Right lobe of liver (tissue), 6 donors: ENCODE measurements at places on chromosomes 7 and 10. TPM values are rescaled to one million over a fixed set of nuclear protein-coding genes. Genes with fewer than 3 reads are reported as not detected.

DNA sequence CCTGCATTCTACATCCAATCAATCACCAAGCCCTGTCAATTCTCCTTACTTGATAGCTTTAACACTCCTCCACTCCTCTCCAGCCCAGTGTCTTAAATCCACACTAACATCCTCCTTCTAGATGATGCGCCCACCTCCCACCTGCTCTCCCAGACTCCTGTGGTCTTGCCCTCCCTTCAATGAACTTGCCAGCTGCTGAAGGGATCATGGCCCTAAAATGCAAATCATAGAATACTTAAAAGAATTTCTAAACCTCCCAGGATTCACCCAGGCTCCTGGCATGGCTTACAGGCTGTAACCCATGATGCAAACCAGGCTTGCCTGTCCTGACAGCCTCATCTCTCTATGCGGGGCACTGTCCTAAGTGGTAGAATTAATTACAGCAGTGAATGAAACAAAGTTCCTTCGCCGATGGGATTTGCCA lies 43.6 kb downstream of the SYPL1 start:
- no peak overlapping the region for H3K4me3 ChIP-seq
- peaks cover 15% of the 10 kb centered on the region for H3K4me1 ChIP-seq
- no peaks in the 10 kb centered on the region for H3K36me3 ChIP-seq
- H3K27me3 ChIP-seq: no peaks in the 10 kb centered on the region

DNA sequence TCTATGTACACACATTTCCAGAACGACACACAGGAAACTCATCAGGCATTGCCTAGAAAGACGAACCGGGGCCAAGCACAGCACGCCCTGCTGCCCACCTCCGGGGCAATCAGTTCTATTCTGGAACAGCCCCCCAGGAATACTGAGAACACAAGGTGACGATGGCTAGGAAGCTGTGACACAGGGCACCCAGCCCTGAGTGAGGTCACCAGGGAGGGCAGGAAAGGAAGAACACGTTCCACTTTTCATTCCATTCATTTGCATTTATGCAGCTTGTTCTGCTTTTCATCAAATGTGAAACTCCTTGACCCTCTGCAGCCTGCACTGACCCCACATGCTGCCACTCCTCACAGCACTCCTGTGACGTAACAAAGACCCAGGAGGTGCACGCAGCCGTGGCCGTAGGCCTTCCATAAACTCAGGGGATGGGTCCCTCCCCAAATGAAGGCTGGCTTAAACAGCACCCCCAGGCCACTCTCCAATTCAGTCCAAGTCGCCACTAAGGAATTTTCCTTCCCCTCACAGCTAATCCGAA lies 28.9 kb downstream of the MAD1L1 start:
- no peaks in the 10 kb centered on the region for H3K27me3 ChIP-seq
- no peak overlapping the region for H3K4me3 ChIP-seq
- H3K27ac ChIP-seq: no peak overlapping the region
- no peaks in the 10 kb centered on the region for H3K4me1 ChIP-seq
- DNase-seq: peak; percentile 22

DNA sequence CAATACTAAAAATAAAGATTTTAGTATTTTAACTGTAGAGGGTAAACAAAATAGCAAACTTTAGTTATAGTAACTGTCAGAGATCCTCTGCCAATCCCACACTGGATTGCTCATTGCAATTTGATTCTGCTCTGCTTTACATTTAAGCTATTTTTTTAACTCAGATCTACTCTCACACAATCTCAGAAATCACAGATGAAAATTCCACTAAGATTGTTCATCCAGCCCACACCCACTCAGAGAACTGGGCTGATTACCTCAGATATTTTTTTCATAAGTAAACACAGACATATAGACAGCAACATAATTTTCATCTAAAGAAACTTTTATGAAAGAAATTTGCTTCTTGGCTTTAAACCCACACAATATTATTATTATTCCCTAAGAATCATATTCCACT lies 7.0 kb downstream of the OSBPL3 start:
- H3K4me3 ChIP-seq: no peak overlapping the region
- no peaks in the 10 kb centered on the region for H3K4me1 ChIP-seq
- no peak overlapping the region for H3K27ac ChIP-seq
- no peaks in the 10 kb centered on the region for H3K27me3 ChIP-seq
- DNase-seq: no peak

DNA sequence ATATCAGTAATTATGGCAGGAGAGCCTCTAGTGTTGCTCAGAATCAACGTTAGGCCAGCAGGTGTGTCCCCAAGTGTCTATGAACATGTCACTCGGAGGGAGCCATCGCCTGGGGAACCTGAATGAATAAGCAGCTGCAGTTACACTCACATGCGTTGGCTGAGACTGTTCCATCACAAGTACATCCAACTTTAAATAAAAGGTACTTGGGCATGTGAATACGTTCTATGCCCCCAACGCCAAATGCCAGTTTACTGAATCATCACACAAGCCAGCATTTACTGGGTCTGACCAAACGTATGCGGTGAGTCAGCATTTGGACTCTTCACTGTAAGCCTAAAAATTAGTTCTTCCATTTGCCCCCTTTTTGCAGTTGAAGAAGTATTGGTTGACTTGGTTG lies 207.6 kb upstream of the PLXNA4 start:
- no peaks in the 10 kb centered on the region for H3K27me3 ChIP-seq
- H3K36me3 ChIP-seq: peaks cover 11% of the 10 kb centered on the region
- H3K4me1 ChIP-seq: no peaks in the 10 kb centered on the region
- no peak overlapping the region for H3K27ac ChIP-seq

DNA sequence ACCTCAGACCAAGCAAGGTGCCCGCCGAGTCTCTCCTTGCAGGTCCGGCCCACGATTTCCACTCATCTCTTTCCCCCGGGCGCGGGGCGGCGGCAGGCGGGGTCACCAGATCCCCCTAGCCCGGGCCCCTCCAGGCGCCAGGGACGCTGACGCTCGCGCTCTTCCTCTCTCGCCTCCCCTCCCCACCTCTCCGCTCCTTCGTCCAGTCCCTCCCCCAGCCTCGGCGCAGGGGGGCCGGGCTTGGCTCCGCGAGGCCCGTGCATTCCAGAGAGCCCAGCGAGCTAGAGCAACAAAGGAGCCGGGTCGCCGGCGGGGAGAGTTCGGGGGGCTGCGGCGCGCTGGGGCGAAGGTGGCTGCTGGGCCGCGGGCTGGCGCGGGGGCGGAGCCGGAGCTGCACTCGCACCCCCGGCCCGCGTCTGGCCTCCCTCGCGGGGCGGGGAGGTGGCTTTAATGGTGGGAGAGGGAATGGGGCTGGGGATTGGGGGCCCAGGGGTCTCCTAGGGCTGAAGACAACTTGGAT lies at the start of gene SMO:
Gene SMO (plus strand): TSS at position 262 of the 520 bp plus-strand sequence. CDS start 519 bp downstream, outside the sequence.
- H3K4me1 ChIP-seq: no peaks in the 10 kb centered on the region
- no peaks in the 10 kb centered on the region for H3K36me3 ChIP-seq
- no peaks in the 10 kb centered on the region for H3K27me3 ChIP-seq
- H3K27ac ChIP-seq: peak within 1 kb of the TSS; percentile 55
- peak within 1 kb of the TSS; percentile 82 for H3K4me3 ChIP-seq
- peak; percentile 74 for DNase-seq

GRCh38 chr10:60664859-60665258 lies 113.4 kb upstream of the CDK1 start:
- H3K4me1 ChIP-seq: no peaks in the 10 kb centered on the region
- H3K36me3 ChIP-seq: no peaks in the 10 kb centered on the region

GRCh38 chr7:112154690-112155089 lies 51.5 kb downstream of the DOCK4 start:
- no peak overlapping the region for H3K4me3 ChIP-seq
- no peaks in the 10 kb centered on the region for H3K4me1 ChIP-seq
- no peaks in the 10 kb centered on the region for H3K36me3 ChIP-seq
- H3K27me3 ChIP-seq: no peaks in the 10 kb centered on the region
- DNase-seq: no peak
- no peak overlapping the region for H3K27ac ChIP-seq

The GTF2IRD2 gene
- 1.8 TPM for total RNA-seq

The ASL gene
- 356 TPM for total RNA-seq

The TRUB1 gene
- total RNA-seq: 7.2 TPM

GRCh38 chr10:21238717-21239116 lies 286.8 kb downstream of the SKIDA1 start:
- DNase-seq: no peak
- no peaks in the 10 kb centered on the region for H3K27me3 ChIP-seq
- no peaks in the 10 kb centered on the region for H3K4me1 ChIP-seq
- no peak overlapping the region for H3K27ac ChIP-seq
- no peak overlapping the region for H3K4me3 ChIP-seq

The CADPS2 gene
- total RNA-seq: 9.1 TPM

- peaks cover 13% of the 10 kb centered on the region for H3K36me3 ChIP-seq
- no peak overlapping the region for H3K27ac ChIP-seq
- H3K4me1 ChIP-seq: no peaks in the 10 kb centered on the region
- peak; percentile 62 for DNase-seq
These were observed 46.2 kb downstream of the GPAM start for GRCh38 chr10:112137154-112137987.

GRCh38 chr7:28269700-28270361 lies 89.2 kb upstream of the JAZF1 start:
- H3K4me1 ChIP-seq: peaks cover 3% of the 10 kb centered on the region
- H3K36me3 ChIP-seq: no peaks in the 10 kb centered on the region
- H3K4me3 ChIP-seq: no peak overlapping the region
- no peak overlapping the region for H3K27ac ChIP-seq
- H3K27me3 ChIP-seq: no peaks in the 10 kb centered on the region
- no peak for DNase-seq

- H3K27me3 ChIP-seq: no peaks in the 10 kb centered on the region
- H3K27ac ChIP-seq: no peak overlapping the region
- no peaks in the 10 kb centered on the region for H3K4me1 ChIP-seq
- no peak for DNase-seq
- H3K36me3 ChIP-seq: no peaks in the 10 kb centered on the region
These were observed 10.5 kb downstream of the CPVL start for GRCh38 chr7:29135846-29136245.

The AKR1B1 gene
- total RNA-seq: 18.1 TPM

DNA sequence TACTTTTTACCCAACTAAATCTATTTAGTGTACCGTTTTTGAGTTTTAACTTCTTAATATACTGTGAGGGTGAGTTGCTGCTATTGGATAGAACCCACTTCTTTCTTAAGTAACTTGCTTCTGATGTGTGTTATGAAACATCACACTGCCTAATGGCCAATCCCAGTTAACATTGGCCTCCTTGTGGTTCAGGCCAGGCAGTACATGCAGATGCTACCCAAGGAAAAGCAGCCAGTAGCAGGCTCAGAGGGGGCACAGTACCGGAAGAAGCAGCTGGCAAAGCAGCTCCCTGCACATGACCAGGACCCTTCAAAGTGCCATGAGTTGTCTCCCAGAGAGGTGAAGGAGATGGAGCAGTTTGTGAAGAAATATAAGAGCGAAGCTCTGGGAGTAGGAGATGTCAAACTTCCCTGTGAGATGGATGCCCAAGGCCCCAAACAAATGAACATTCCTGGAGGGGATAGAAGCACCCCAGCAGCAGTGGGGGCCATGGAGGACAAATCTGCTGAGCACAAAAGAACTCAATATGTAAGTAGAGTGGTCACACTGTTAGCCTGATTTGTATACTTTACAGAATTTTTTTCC lies 39.7 kb downstream of the TES start:
- DNase-seq: no peak
- H3K27ac ChIP-seq: no peak overlapping the region
- no peaks in the 10 kb centered on the region for H3K36me3 ChIP-seq
- H3K4me1 ChIP-seq: no peaks in the 10 kb centered on the region
- no peak overlapping the region for H3K4me3 ChIP-seq

The AZGP1 gene
- 1,091 TPM for total RNA-seq

The RNF133 gene
- total RNA-seq: not detected

The ABCC2 gene
- total RNA-seq: 136 TPM

DNA sequence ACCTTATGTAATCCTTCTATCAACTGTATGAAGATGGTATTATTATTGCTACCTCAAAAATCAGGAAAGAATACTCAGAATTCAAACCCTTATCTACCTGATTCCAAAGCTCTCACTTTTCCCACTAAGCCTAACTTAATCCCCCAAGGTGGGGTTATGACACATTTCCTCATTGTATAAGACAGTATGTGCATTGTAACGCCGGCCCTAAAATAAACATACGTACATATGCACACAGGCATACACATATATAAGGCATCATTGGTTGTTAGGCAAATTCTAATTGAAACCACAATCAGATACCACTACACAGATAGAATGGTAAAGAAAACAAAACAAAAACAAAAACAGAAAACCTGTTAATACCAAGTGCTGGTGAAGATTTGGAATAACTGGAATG lies 556.5 kb downstream of the INHBA start:
- H3K4me1 ChIP-seq: no peaks in the 10 kb centered on the region
- H3K27ac ChIP-seq: no peak overlapping the region
- no peak overlapping the region for H3K4me3 ChIP-seq
- no peaks in the 10 kb centered on the region for H3K36me3 ChIP-seq
- DNase-seq: no peak
- no peaks in the 10 kb centered on the region for H3K27me3 ChIP-seq

The CARD11 gene
- 0.68 TPM for total RNA-seq

DNA sequence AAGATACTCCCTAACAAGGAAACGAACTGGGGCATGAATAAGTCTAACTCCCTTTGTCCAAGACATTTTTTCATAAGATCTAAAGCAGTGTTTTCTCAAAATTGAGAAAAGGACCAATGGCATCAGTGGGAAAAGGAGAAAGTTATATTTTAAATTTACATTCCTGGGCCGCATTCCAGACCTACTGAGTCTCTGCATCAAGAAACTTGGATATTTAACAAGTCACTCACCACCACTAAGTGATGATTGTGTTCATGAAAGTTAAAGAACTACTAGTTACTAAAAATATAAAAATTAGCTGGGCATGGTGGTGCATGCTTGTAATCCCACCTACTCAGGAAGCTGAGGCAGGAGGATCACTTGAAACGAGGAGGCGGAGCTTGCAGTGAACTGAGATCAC lies 149.6 kb upstream of the MEOX2 start:
- no peak for DNase-seq
- H3K4me3 ChIP-seq: no peak overlapping the region

- no peak overlapping the region for H3K27ac ChIP-seq
- H3K4me3 ChIP-seq: no peak overlapping the region
- DNase-seq: no peak
- no peaks in the 10 kb centered on the region for H3K27me3 ChIP-seq
These were observed 184.6 kb downstream of the JCAD start for GRCh38 chr10:29874606-29875269.

GRCh38 chr10:3805201-3805790 lies 20.3 kb upstream of the KLF6 start:
- no peak overlapping the region for H3K4me3 ChIP-seq
- no peaks in the 10 kb centered on the region for H3K4me1 ChIP-seq
- peak overlapping the region; percentile 61 for H3K27ac ChIP-seq
- no peak for DNase-seq
- no peaks in the 10 kb centered on the region for H3K27me3 ChIP-seq

The ADARB2 gene
- total RNA-seq: 0.32 TPM

DNA sequence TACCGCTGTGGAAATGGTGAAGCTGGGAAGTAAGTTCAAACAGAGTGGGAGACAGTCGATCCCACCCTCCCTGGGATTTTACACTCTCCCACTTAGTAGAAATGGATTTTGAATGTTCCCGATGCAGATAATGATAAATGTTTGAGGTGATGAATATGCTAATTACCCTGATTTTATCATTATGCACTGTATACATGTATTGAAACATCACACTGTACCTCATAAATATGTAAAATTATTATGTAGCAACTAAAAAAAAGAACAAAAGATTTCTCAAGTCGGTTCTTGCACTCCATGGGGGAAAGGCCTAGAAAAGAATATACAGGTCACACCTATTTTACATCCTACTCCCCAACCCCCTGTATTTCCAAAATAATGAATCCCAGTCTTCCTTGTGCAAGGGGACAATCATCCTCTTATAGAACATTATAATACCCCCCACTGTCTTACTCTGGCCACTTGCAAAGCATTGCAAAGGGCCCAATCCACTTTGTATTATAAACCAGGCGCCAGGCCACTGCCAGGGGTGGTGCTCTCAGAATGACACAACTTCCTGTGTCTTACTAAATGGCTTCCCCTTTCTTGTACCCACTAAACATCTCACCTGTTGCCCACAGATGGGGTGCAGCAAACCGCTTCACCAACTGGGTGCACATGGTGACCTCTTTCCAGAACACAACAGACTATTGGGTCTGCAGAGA lies 20.6 kb upstream of the OR2AE1 start:
- H3K36me3 ChIP-seq: peaks cover 16% of the 10 kb centered on the region
- H3K27ac ChIP-seq: no peak overlapping the region
